ENCODE measurements at places on chromosomes 2 and 18. TPM values are rescaled to one million over a fixed set of nuclear protein-coding genes. Genes with fewer than 3 reads are reported as not detected.

Gene SERPINB12
- total RNA-seq, result not detected

Gene AGXT
- not detected for total RNA-seq

Gene REG3G
- total RNA-seq, result not detected

Gene APCDD1
- total RNA-seq, result not detected

Gene FTCDNL1
- 1.5 TPM for total RNA-seq

Gene TMEFF2
- total RNA-seq, result 5.6 TPM

Gene TCF4
- total RNA-seq, result 64.4 TPM

Gene ABCG5
- total RNA-seq, result not detected

Gene ICOS
- total RNA-seq, result not detected

Gene GREB1
- total RNA-seq, result 0.83 TPM
